Activated CD4-positive, alpha-beta T cell treated with anti-CD3 and anti-CD28 coated beads, Interleukin-2, amount 50 U/mL, for 4 hours (primary cell): ENCODE measurements at places on chromosomes 11 and 22.

- no peak for DNase-seq
Measured at GRCh38 chr22:11598492-11599440, 3929.2 kb upstream of the OR11H1 start.

GRCh38 chr11:766106-766935 is 11.0 kb downstream of the GATD1 start:
- no peak for DNase-seq

DNA sequence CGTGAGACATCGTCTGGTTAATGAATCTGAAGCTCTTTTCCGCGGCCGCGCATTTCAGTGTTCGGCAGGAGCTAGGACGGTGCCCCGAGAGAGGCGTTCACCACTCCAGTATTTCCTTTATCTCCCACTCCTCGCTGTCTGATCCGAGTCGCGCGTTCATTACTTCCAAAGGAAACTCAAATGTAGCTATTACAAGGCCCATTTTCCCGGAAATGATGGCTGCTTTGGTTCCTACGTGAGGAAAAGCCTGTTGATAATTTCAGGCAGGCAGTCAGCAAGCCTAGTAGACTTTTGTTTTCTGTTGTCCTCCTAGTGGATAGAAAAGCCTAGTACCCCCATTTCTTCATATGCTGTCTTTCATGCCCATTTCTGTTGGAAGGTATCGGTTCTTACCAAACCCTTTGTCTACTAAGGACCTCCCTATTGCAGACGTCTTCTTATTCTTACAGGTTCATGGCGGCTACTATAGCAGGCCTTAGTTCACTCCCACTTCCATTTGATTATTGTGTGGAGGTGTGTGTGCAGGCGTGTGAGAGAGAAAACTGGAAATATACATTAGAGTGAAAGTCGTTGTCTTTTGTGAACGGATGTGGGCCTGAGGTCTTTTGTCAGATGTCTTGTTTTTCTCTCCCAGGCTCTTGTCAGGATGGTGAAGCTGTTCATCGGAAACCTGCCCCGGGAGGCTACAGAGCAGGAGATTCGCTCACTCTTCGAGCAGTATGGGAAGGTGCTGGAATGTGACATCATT is 737 bp downstream of the RBM4 start:
- DNase-seq, result no peak

DNA sequence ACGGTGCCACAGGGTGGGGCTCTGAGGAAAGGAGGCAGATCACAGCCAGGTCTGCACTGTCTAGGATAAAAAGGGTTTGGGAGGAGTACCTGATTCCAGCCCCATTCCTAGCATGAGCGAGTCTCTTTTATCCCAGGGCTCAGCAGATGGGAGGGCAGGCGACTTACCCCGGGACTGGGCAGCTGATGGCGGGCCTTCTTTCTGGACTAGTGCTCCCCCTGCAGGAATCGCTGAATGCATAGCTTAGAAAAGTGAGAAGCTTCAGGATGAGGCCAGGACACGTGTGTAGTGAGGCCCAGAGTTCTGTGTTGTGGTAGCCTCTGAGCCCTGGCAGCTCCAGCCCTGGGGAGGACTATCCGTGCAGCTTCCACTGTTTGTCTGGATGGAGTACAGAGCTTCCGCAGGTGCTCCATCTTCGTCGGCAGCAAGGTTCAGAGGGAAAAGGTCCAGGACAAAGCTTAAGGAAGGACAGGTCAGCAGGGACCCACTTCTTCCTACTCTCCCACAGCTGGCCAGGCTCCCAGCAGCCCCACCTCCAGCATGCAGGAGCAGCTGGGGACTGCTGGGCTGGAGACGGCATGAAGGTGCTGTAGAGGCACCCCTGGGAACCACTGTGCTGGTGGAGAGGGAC is 30.4 kb downstream of the COMMD9 start:
- no peak for DNase-seq

- DNase-seq, result no peak
Measured at GRCh38 chr22:49705216-49705971, 122.3 kb downstream of the BRD1 start.

GRCh38 chr11:12362857-12363256 is 14.5 kb upstream of the PARVA start:
- no peak for DNase-seq
